T-helper 22 cell (primary cell): ENCODE measurements at places on chromosomes 11 and 22.
A peak's percentile ranks its signal among the peaks of the same experiment; 100 is the strongest.

- DNase-seq = no peak
These were observed 94.0 kb downstream of the BRD1 start for GRCh38 chr22:49733631-49734030.

DNA sequence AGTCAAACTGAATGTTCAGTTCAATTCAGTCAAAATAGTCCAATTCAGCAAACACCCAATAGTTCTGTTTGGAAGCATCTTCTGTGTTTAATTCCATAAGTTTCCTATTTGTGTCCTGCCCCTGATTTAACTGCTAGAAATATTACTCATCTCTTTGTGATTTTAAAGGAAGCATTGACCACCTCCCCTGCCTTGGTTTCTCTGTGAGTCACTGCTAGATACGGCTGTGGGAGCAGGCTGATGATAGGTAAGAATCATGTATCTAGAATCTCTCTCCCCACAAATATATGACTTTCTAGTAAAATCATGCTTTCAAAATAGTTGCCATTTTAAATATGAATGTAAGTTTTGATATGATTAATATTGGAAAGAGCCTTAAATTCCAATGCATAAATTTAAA lies 888.5 kb downstream of the NTM start:
- DNase-seq = no peak

DNA sequence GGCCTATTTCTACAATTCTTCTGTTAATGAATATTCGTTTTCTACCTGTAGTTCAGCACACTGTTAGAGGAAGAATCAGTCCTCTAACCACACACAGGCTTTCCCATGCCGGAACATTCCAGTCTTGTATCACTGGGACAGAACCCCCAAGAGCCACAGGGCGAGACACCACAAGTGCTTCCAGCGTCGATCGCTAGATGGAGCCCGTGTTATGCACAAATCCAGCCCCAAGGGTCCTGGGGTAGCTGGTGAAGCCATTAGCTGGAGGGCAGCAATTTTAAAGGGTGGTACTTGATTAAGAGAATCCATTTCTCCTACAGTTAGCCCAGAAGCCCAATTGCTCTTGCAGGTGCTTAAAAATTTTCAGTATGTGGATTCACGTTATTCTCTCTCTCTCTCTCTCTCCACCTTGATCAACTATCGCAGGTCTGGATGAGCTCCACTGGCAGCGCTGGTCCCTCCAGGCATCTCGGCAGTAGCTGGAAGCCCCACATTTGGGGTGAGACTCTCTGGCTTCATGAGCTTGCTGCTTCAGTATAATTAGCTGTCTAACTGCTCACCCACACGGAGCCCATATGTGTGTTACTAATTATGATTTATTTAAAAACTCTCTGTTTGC lies 148.2 kb upstream of the SNX19 start:
- no peak for DNase-seq

GRCh38 chr11:93613231-93613831 lies 48.2 kb upstream of the CEP295 start:
- no peak for DNase-seq

DNA sequence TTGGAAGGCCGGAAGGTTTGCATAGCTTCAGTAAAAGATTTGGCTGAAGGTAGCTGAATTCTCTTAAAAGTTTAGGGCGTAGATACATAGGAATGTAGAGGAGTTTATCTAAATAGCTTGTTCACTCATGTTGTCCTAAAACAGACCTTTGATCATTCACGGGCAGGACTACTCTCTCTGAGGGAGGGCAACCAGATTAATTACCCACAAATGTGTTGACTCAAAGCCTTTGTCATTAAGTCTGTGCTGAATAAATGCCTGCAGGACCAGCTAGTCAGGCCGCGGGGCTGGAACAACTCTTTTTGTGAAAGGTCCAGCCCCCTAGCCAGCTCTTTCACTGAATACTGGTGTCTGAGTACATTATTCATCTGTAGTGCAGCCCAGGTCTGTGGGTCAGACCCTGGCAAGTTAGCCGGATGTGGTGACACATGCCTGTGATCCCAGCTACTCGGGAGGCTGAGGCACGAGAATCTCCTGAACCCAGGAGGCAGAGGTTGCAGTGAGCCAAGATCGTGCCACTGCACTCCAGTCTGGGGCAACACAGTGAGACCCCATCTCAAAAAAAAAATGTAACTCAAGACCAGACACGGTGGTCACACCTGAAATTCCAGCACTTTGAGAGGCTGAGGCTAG lies 2.8 kb upstream of the FADD start:
- DNase-seq = no peak

DNA sequence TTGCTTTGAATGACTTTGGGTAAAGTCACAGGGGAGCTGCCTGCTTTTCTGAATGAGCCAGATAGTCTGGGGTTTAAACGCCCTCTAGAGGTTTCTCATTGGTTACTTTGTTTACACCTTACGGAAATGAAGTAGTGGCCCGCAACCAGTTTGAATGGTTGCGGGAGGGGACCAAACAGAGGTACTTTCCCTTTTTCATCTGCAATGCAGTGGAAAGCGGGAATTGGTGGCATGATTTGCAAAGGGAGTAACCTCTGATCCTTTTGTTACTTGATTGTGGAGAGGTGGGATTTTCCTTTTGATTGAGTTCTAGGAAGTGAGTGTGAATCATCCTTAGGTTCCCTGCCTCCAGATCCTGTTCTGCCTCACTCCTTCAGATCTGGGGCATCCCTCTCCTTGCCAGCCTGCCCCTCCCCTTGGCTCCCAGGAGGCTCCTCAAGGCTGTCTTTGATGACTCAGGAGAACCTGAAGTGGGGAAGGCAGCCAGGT lies 15.9 kb upstream of the GLYATL1 start:
- no peak for DNase-seq

DNA sequence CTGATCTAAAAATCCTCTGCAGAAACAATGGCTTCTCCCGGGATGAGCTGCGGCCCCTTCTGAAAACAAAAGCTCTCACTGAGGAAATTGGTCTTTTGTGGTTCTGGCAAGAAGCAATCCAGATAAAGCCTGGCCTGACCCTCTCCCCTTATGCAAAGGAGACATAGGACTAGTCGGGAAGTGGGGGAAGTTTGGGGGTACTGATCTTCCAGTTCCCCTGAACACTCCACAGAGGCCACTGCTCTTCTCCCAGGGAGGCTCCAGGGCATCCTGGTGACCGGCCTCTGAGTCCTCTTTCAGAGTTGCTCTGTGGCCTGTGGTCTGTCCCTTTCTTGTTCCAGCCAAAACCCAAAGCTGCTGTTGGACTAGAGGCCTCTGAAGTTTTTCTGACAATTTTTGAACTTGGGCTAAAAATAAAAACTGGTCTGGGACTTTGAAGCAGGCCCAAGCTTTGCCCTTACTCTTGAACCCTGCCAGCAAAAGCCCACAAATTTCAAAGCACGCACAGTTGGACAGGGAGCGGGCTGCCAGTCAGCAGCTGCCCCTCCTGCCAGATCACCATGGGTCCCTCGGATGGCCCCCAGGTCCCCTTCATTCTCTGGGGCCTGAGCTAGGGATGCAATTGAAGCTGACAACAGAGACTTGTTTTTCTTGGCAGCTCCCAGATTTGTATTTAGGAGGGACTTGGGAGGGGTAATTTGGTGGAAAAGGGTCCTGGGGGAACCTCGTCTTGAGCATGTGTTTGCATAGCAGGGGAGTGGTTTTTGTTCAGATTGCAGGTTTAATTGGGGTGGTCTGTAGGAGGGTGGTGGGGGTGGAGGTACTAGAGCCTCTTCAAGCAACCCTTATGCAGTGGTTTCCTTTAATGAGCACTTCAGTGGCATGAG lies 381.6 kb upstream of the CADM1 start:
- DNase-seq = no peak

DNA sequence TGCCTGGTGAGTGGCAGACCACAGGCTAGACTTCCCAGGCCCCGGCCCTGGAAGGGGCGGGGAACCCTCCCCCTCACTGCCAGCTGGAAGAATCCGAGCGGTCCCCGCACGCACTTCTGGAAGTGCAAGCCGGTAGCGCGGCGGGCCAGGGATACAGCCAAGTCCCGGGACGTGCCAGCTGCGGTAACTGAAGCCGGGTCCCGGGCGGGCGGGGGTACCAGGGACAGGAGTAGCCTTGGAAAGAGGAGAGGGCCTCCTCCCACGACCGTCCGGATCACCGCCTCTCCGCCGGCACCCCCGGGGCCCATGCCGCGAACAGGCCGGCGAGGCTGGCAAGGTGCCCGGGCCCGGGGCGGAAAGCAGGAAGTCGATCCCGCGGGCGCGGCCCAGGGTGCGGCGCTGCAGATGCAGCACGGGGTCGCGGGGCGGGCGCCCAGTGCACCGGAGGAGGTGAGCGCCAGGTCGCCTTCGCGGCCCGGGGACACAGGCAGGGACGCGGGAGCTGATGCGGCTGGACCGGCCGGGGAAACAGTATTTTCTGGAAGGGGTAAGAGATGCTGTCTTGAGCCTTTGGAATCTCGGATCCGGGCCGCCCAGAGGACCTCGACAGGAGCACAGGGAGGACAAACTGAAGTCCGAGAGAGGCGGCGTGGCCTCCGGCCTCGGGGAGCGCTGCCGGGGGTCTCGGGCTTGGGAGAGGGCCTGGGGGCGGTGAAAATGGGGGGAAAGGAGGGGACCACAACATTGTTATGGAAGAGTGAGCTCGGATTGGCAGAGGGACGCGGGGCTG lies 783 bp upstream of the SLC35C1 start:
- peak; percentile 51 for DNase-seq

DNA sequence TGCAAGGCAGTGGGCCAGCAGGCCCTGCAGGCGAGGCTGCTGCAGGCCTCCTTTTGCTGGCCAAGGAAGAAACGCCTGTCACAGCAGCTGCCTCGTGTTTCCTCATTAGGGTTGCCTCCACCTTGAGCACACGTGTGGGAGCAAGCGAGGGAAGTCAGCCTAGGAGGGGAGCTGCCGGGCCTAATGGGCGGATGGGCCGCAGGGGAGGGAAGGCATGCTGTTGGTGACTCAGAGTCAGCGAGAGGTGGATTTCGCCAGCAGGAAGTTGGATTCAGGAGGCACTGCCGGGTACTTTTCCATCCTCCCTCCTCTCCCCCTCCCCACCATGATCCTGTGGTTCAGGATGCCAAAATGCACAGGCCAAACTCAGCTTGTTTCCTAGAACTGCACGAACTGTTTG lies 498.7 kb downstream of the METTL15 start:
- DNase-seq = no peak

DNA sequence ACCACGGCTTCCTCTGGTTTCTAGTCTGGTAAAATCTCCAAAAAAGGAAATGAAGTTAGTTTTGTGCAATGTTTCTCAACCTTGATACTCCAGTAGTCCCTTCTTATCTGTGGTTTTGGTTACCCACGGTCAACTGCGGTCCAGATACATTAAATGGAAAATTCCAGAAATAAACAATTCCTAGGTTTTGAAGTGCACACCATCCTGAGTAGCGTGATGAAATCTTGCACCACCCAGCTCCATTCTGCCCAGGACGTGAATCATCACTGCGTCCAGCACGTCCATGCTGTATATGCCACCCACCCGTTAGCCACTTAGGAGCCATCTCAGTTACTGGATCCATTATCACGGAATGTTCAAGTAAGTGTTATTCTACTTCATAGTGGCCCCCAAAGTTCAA lies 117.0 kb downstream of the FBXO7 start:
- DNase-seq = no peak

DNA sequence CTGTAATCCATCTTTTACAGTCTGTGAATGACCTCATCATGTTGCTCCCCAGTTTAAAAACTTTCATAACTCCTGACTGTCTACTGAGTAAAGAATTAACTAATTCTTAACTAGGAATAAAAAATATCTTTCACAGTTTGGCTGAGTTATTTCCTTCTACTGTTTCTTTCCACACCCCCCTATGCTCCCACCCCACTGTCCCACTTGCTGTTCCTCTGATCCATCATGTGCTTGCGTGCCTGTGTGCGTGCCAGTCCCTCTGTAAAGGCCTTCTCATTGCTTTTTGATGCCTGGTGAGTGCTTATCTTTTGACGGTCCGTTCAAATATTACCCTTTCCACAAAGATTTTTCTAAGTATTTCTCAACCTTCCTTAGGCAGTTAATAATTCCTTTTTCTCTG lies 55.6 kb downstream of the ATG16L2 start:
- no peak for DNase-seq

GRCh38 chr22:32583074-32583682 lies 108.6 kb downstream of the FBXO7 start:
- no peak for DNase-seq

- DNase-seq = no peak
These were observed 197.2 kb upstream of the PITPNB start for GRCh38 chr22:28116219-28116673.

DNA sequence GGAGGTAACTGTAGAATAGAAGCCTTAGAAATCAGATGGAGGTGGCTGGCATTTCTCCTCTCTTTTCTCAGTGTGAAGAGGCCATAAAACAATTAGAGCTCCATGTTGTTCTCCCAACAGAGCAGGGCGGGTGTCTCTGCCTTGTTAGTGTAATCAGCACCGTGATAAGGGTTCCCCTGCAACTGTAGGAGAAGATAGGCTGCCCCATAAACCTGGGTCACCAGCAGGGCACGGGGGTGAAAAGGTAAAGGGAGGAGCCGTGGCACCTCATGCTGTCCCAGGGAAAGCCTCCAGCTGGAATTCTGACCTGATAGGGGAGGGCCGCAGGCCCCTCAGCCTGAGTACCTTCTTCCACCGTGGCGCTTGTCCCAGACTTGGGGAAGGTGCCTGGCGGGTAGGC lies 68.7 kb downstream of the ISX start:
- no peak for DNase-seq

DNA sequence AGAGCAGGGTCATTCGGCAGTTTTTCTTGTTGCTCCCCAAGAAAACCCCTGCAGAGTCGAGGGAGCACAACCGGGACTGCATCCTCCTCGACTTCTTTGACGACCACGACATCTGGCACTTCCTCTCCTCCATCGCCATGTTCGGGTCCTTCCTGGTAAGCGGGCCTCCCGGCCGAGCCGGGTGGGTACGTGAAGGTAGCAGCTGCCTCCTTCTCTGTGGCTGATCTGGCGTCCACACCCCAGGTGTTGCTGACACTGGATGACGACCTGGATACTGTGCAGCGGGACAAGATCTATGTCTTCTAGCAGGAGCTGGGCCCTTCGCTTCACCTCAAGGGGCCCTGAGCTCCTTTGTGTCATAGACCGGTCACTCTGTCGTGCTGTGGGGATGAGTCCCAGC lies 3.4 kb upstream of the TAGLN start:
- DNase-seq = no peak

DNA sequence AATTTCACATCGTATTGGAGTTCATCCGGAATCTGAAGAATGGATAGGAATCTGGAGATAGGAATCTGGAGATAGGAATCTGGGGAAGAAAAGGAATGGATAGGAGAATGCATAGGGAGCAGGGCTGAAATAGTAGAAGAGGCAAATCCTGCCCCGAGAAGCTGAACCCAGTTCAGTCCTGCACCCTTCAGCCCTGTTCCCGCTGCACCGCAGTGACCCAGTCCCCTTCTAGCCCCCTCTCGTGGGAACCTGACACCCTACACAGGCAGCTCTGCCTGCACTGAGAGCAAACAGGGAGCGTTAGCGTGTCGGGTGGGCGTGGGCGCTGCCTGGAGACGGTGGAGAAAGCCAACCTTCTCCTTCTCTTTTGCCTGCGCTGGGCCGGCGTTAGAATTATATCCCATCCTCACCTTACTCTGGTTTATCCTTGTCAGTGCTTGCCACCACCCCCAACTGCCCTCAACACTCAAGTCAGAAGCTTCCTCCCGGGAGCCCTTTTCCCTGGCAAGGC lies 1.0 kb upstream of the CCKBR start:
- no peak for DNase-seq

GRCh38 chr11:64863391-64864060 lies 14.9 kb downstream of the EHD1 start:
- DNase-seq = no peak

GRCh38 chr22:41683616-41684015 lies 5.1 kb downstream of the SNU13 start:
- no peak for DNase-seq
